Esophagus mucosa (tissue), 1 donor: ENCODE measurements at places on chromosomes 1 and 21. TPM values are rescaled to one million over a fixed set of nuclear protein-coding genes. Genes with fewer than 3 reads are reported as not detected.

DNA sequence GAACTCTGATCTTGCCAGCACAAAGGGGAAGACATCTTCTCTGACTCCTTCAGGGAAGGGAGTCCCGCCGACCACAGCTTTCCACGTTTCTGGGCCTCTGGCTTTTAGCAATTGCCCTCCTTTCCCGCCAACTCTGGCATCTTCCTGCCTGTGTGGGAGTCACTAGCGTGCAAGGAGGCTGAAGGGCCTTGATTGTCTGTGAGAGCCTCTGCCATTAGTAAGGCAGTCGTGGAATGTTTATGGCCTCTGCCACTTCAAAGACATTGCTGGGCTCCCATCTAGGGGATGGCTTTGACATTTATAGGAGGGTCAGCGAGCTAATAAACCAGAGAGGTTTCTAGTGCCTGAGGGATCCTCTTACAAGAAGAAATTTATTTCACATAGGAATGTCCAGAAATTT lies 14.3 kb upstream of the PROK1 start:
- ATAC-seq = no peak

- no peak for ATAC-seq
Observed at GRCh38 chr1:10958614-10959013, 53.8 kb upstream of the TARDBP start.

DNA sequence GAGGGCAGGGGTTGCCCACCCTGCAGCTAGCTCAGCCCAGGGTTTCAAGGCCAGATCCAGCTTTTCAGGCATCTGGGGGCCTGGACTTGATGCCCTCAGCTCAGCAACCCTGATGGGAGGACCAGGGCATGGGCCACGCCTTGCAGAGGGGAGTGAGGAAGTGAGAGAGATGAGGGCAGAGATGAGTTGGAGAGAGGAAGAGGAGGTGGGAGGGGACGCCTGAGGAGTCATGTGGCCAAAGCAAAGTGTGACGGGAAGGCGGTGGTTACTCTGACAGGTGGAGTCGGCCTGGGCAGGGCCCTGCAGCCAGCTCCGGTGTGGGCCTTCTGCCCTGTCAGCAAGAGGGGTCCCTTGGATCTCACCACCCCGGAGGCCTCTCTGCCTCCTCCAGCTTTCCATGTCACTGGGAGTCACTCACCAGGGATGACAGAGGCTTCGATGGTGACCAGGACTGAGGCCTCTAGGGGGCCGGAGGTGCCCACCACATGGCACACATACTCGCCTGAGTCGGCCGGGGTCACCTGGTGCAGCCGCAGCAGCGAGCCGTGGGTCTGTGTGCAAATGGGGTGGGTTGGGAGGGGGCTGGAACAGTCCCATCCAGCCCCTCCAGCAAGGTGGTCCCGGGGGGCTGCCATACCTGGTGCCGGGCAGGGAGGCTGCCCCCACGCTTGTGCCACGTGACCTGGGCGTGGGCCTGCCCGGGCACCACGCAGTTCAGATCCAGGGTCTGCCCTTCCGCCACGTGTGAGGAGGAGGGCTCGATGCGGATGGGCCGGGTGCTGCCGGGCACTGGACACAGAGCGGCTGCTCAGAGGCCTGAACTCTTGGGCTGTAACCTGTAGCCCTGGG lies 40.4 kb downstream of the LDLRAD2 start:
- no peak for ATAC-seq

DNA sequence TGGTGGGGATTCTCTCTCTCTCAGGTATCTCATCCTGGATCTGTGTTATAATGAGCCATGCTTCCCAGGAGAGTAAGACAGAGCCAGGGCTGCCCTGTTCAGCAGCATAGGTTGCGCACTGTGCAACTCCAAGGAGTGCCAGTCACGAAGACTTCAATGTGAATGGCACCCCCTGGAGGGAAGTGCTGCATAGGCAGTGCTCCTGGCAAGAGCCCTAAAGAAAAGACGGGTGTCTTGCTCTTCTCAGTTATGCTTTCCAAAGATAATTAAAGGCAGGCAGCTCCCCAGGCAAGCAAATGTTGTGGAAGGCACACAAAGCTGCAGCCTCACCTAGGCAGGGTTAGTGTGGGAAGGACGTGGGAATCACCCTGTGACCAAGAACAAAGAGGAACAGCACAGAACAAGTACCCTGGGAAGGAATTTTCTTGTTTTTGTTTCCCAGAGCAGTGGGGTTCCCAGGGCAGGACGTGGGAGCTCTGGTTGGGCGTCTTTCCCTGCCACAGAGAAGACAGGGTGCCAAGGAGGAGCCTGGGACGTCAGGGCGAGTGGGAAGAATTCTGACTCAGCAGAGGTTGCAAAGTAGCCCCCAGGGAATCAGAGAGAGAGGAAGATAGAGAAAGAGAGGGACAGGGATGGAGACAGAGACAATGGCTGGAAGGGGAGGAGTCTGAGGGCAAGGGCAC lies 120.9 kb downstream of the KCNN3 start:
- ATAC-seq = peak; percentile 68

DNA sequence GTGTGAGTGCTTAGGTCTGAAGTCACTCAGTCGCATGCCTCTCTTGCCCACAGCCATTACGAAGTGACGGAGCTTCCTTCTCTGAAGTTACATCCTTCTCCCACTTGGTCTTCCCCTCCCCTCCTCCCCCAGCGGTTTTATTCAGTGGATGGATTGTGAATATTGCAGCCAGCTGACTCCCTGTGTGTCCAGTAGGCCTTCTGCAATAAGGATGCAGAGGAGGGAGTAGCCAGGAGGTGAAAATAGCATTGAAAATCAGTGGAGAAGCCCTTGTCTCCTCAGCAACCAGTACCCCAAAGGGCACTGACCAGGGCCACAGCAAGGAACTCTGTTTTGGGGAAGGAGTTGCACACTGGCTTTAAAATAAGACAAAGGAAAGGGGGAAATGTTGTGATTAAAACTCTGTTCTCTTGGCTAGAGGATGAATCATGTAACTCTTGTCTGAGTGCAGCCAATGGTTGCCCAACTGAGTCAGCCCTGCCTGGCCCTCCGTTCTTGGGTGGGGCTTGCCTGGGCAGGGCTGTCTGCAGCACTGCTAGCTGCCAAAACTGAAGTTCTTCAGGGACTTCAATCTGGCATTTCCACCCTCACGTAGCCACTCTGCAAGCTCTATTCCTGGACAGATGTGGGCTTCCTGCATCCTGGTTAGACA lies 4.3 kb downstream of the S100A10 start:
- peak; percentile 58 for ATAC-seq

DNA sequence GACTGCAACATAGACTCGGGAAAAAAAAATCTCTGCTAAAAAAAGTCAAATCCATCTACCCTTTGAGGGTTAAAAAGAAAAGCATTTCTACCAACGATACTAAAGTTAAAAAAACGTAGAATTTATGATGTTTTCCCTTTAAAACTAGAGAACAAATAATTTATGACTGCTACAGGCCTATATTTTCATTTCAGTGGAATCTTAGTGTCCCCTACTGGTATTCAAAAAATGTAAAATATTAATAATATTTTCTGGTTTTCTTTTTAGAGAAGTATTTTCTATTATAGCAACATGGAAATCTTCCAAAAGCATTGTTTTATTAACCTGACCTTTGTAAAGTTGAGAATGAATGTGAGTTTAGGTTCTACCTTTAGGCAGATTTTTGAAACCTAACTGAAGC lies 1582.2 kb downstream of the MRPL39 start:
- ATAC-seq = no peak

- ATAC-seq = peak; percentile 68
Observed at GRCh38 chr1:30911059-30911954, 2.7 kb upstream of the SDC3 start.

DNA sequence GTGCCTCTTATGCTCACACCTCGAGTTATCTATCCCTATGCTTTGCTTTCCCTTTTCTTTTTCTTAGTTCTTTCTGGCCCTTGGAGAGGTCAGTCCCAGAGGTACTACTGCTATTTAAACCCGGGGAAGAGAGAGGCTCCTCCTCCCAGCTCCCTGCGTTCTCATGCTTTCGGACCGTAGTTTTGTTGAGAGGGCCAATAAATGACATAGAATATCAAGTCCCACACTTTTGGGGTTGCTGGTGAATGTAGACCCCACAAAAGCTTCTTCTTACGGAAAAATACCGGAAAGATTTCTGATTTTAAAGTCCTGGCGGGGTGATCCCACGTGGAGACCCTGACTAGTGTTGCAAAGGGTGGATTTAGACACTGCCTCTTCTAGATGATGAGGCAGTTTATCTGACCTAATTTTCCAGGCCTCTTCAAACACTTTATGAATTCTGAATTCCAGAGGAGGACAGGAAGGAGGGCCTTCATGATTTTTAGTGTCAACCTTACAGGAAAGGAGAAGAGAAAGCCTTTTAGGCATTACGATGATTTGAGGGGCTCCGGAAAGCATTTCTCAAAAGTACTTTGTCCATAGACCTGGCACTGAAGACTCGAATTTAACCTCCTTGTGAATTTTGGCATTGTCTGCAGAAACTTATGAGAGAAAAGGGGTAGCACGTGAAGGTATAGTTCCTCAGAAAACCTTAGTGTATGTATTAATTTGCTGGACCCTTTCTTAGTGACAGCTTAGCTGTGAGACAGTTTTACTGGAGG lies 694 bp downstream of the TMEM167B start:
- ATAC-seq = peak; percentile 56

DNA sequence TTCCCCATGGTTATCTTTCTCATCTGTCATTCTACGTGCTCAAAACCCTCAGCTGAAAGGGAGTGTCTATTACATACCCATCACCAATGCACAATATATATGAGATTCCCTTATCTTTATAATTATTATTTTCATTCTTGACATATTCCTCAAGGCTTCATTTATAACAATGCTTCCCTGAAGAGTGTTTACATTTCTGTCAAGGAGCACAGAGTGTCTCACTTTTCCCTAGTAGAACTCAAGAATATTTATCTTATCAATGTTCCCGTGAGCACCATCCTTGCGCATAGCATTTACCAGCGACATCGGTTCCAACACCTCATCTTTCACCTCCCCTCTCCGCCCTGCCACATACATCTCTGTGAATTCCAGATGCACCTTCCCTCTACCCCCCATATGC lies 250.6 kb downstream of the PLA2G4A start:
- ATAC-seq = no peak

DNA sequence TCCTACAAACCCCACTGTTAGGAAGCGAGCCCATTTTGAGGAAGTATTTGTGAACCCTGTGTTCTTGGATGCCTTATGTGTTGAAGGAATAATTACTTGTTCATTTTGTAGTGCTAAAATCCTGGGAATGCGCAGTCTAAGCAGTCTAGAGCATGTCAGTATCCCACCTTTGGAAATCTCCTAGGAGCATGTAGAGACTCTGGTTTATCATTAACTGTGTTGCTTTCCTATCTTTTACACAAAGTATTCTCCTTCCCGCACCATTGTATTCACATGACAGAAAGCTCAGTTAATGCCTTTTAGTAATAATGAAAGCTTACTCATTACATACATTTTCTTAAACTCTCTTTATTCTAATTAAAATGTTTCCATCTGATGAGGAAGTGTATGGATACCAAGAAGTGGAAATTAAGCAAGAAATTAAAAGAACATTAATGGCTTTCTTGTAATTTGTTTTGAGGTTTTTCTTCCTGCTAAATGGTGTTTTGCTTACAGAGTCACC lies 99.4 kb downstream of the CAMTA1 start:
- ATAC-seq = no peak

DNA sequence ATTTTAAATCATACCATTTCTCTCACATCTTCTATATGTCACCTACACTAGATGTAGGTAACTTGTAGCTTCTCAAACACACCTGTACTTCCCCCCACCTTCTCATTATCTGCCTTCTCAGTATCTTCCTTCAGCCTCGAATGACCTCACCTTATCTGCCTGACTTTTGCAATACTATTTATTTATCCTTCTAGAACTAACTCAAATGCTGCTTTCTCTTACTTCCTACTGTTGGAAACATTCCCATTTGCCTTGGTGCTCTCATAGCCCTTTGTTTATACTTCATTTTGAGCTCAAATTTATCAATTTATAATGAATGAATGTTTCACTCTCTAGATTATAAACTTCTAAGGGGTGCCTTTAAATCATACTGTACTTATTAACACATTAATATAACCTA lies 50.4 kb upstream of the KIAA1614 start:
- ATAC-seq = no peak

DNA sequence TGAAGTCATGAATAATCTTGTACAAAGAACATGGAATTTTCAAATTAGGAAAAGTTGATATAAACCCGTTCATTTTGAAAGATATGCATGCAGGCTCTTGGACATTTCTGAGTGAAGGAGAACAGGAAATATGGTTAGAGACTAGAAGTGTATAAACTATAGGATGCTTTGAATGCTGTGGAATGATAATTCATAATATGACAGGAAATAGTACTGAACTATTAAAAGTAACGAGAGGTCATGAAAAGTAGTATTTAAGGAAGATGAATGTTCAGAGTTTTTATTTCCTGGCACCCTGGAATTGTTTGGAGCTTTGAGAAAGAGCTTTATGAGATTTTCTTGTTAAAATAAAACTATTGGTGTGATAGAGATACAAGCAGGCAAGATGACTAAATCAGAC lies 18.7 kb upstream of the CRB1 start:
- no peak for ATAC-seq

- ATAC-seq = no peak
Observed at GRCh38 chr1:245578771-245579170, 424.0 kb downstream of the KIF26B start.

DNA sequence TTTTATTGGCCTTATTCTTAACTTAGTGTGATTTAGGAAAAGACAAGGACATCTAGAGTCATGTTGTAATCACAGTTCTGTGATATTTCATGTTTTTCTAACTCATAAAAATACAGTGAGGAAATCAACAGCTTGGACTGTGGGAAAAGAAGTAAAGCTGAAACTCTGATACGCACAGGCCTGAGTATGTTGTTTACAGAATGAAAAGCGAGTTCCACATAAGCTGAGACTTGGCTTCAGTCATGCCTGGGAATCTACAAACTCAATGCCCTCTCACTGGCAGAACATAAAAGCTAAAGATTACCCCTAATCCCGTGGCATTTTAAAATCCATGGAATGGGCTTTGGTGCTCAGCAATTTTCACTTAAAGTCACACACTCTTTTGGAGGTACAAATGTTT lies 23.6 kb upstream of the ATP5PO start:
- no peak for ATAC-seq

Gene TMEM50B
- total RNA-seq = 15.1 TPM

Gene GSTM5
- 0.36 TPM for total RNA-seq

Gene KCNE2
- not detected for total RNA-seq

Gene OR2L5
- total RNA-seq = not detected

Gene DIO1
- not detected for total RNA-seq

Gene RGS1
- 1.7 TPM for total RNA-seq

Gene ADGRL2
- 40.5 TPM for total RNA-seq

Gene DENND2D
- 47.5 TPM for total RNA-seq

Gene ADGRB2
- 0.24 TPM for total RNA-seq

Gene KCNA2
- 1.2 TPM for total RNA-seq

Gene LYPD8
- total RNA-seq = not detected
